ENCODE measurements at places on chromosomes 3 and 15. TPM values are rescaled to one million over a fixed set of nuclear protein-coding genes. Genes with fewer than 3 reads are reported as not detected.

Gene STRA6
- total RNA-seq = not detected

Gene CHCHD4
- total RNA-seq = 14.5 TPM

Gene TMEM40
- total RNA-seq = not detected

Gene GHSR
- not detected for total RNA-seq

DNA sequence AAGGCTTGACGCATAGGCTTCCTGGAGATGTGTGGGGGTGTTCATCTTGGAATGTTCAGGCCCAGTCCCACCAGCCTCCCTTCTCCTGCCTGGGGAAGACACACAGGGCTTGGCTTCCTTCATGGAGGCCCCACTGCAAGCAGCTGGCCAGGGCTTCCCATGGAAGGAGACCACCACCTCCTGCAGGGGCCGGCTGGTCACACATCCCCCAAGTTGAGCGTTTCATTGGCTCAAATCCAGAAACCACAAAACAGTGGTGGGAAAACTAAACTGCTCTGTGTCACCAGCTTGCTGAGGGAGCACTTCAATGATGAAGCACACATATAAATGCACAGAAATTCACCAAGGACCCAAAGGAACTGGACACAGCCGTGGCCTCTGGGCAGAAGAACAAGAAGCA lies 8.3 kb downstream of the IQSEC1 start:
- DNase-seq = no peak

DNA sequence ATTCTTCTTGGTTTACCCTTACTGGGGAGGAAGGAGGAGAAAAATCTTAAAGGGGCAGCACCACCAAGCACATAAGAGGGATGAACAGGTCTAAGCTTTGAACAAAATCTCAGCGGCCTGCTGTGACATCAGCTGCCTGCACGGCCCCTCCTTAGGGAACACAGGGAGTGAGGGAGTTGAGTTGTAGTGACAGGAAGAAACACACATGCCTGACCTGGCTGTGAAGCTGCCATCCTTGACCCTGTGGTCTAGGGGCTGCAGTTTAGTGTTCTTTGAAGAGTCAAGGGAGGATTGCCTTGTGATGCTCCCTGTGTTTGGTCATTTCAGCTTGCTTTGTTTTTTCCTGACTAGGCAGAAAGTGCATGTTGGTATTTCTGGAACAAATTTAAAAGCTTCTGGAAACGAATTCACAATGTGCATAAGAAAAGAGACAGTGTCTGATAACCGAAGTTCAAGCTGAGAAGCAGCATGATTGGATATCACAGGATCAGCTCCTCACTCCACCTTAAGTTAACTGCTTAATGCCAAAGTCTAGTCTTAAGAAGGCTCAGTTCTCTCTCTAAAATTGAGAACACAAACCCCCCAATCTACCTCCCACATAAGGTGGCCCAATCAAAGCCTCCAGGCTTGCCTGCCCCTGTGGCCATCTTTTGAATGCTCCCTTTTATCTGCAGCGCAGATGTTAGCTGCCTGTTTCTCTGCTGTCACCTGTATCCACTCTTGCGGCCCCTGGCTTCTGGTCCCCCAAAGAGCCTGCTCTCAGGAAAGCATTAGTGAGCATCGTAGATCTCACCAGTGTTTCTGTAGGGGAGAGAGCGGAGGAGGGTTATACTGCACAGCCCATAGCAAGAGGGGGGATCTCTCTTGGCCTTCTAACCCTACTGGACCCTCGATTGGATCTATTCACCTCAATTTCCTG lies 82.2 kb downstream of the SCN11A start:
- no peak for DNase-seq

- DNase-seq = peak; percentile 66
Observed at GRCh38 chr15:40082195-40082883, 26.3 kb downstream of the BMF start.

GRCh38 chr3:3346556-3346955 lies 167.1 kb upstream of the CRBN start:
- no peak for DNase-seq

GRCh38 chr15:79222808-79223207 lies 59.7 kb upstream of the ANKRD34C start:
- DNase-seq = no peak

- no peak for DNase-seq
Observed at GRCh38 chr3:142863010-142863817, 25.7 kb downstream of the PCOLCE2 start.

- no peak for DNase-seq
Observed at GRCh38 chr15:39704689-39705088, 78.0 kb downstream of the FSIP1 start.

Data from colonic mucosa (tissue), 4 donors.